ENCODE measurements at places on chromosomes 3 and 15.

- peak; percentile 9 for DNase-seq
Observed at GRCh38 chr3:124818398-124819091, 68.6 kb downstream of the ITGB5 start.

DNA sequence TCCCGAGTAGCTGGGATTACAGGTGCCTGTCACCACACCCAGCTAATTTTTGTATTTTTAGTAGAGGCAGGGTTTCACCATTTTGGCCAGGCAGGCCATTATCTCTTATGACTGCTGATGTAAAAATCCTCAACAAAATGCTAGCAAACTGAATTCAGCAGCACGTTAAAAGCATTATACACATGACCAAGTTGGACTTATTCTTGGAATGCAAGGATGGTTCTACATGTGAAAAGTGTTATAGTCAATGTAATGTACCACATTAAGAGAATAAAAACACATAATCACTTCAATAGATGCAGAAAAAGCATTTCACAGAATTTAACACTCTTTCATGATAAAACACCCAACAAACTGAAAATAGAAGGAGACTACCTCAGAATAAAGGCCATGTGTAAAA is 20.2 kb downstream of the RNF13 start:
- no peak for DNase-seq

- no peak for DNase-seq
Observed at GRCh38 chr3:34005886-34006285, 207.5 kb downstream of the PDCD6IP start.

GRCh38 chr3:179027326-179027900 is 44.2 kb downstream of the ZMAT3 start:
- no peak for DNase-seq

DNA sequence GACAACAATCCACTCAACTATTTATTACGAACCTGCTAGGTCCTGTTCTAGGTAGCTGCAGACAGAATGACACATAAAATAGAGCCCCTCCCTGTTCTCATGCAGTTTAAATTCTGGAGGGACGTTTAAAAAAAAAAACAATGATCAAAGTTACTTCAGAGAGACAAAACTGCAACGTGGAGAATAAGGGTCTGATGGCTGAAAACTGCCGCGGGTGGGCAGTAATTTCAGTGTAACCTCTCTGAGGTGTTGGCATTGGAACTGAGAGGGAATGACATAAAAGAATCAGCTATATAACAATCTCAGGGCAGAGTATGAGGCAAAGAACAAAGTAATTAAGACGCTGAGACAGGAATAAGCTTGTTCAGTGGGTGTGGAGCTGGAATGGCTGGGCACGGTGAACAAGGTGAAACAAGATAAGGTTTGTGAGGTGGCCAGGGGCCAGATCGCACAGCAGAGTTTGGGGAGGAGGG is 19.5 kb downstream of the TBL1XR1 start:
- no peak for DNase-seq

DNA sequence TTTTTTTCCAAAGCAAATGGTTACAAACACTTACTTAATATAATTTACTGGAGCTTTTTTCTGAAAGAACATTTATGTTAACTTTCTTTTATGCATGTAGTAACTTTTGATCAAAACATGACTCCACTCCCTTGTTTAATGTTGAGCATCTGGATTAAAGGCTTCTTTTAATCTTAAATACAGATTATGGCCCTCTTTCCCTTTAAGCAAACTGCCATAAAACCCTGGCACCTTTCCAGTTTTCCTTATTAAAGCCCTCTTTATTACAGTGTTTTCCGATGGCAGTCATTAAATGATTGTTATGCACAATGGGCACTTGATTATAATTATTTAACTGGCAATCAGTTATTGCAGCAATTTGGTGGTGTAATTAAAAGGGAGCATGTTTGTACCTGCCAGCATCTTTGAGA is 167.0 kb downstream of the VGLL4 start:
- peak; percentile 81 for DNase-seq

GRCh38 chr3:108209579-108209978 is 12.6 kb downstream of the IFT57 start:
- no peak for DNase-seq

DNA sequence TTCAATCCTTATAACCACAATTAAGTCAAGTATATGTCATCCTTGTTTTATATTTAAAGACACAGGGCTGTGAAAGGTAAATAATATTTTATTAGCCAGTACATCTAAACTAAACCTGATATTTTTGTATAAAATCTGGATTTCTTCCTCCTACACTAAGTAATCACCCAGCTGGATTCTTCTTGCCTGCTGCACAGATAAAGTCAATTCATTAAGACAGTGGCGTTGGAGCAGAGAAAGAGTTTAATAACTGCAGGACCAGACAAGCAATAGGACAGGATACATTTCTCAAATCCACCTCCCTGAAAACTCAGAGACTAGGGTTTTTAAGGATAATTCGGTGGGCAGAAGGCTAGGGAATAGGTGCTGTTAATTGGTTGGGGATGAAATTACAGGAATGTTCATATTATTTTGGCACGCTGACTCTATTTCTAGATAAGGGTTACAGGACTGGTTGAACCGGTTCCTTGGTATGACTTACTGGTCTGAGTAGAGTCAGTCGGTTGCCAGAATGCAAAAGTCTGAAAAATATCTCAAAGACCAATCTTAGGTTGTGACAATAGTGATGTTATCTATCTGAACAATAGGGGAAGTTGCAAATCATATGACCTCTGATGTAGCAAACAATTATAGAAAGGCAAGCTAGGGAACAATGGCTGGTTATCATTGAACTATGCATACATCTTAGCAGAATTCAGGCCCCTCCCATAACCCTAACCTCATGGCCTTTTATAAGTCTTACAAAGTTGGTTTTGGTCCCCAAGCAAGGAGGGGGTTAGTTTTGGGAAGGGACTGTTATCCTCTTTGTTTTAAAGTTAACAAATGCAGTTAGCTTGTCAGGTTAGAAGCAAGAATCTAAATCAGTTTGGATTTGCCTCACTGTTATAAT is 244.8 kb downstream of the ALCAM start:
- no peak for DNase-seq

- DNase-seq: peak; percentile 98
Observed at GRCh38 chr15:73950831-73951561, 24.7 kb downstream of the LOXL1 start.

DNA sequence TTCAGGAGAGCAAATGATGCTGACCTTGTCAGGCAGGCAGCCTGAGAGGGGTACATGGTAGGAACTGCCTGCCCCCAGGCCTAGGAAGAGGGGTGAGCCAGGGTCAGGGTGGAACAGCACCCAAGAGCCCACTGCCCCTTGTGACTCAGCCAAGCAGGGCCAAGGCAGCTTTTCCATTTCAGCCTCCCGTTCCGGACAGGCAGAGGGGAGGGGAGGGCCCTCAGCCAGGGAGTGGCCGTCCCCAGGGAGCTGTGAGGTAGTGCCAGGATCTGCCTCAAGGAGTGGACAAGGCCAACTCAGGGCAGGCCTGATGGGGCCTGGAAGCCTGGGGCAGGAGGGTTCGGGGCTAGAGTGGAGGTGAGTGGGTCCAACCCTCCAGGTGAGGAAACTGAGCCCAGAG is 5.1 kb upstream of the ANKRD63 start:
- DNase-seq: no peak

DNA sequence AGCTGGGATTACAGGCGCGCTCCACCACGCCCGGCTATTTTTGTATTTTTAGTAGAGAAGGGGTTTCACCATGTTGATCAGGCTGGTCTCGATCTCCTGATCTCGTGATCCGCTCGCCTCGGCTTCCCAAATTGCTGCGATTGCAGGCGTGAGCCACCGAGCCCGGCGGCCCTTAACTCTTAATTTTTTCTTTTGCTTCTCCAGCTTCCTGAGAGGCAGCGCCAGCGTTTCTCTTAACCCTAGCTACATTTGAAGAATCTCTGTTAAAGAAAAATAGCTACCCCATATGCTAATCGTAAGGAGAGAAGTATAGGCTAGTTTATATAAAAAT is 465 bp upstream of the GK5 start:
- no peak for DNase-seq

DNA sequence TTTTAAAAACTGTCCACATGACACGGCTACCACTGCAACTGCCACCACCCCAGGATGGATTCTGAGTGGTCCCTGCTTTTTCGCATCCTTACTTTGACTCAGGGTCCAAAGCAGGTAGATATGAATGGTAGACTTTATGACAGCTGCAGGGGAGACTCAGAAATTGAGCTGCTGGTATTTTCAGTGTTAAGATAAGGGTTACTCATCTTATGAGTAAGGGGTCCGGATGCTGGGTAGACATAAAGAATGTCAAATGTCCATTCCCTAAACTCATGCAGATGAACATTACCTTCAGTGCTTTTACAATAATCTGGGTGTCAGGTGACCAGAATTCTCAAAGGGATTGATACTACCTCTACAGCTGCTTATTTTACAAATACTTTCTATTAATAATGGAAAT is 25.9 kb upstream of the BBX start:
- no peak for DNase-seq

GRCh38 chr3:13141991-13142412 is 68.8 kb upstream of the IQSEC1 start:
- DNase-seq: no peak

DNA sequence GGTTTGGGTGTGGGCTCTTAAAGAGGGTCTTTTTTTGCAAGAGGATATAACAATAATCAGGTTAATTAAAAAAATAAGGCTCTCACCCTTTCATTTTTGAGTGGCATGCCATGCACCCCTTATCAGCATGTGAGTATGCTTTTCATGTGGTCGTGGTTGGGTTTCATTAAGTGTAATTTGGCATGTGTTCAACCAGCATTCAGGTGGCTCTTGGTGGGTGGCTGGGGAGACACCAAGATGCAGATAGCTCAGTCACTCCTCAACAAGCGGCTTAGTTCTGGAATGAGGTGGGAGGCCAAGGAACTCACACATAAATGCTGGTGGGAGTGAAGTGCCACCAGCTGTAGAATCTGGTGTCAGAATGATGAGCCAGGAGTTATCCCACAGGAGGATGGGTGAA is 66.8 kb downstream of the FLNB start:
- DNase-seq: no peak

DNA sequence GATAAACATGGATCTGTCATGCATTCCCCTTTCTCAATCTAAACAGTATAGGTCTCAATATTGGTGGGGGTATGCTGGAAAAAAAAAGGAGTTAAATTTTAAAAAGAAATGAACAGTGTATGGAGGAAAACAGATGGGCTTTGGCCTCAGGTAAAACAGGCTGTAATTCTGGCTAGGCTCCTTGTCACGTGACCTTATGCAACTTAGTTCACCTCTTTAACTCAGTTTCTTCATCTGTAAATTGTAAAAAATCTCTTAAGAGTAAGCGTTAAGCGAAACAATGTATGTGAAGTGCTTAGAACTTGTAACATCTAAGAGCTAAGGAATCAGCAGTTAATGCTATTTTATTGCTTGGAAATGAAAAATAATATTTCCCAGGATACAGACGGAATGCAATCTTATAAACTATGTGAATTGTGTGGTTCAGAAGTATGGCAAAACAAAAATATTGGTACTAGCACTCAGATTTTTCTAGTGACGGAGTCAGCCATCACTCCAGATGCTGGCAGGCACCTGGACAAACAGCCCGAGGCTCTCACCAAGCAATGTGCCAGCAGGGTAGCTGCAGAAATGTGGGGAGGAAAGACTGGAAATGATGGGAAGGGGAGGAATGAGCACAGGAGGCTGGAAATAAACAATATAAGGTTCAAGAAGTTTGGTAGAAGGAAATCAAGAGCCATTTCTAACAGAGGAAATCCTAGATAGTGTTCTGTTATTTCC is 172.8 kb downstream of the USP13 start:
- DNase-seq: no peak

DNA sequence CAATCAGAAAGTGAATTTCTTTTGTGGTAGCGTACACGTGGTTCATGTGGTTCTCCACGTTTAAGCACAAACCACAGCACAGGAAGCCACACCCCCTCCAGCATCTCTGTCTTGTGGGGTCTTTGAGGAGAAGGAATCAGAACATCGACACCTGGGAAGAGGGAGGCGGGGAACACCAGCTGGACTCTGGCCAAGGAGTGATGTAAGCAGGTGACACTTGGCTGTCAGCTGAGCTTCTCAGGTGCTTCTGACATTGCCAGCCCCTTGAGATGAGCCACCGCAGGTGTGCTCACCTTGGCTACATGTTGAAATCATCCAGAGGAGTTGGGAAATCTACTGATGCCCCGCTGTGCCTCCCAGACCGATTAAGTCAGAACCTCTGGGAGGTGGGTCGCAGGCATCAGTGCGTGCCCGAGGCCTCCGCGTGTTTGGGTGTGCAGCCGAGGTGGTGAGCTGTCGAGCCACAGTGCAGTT is 85.0 kb downstream of the FAM81A start:
- DNase-seq: no peak

- DNase-seq: no peak
Observed at GRCh38 chr3:157082305-157082982, 77.5 kb downstream of the CCNL1 start.

GRCh38 chr15:60381148-60381788 is 16.5 kb downstream of the ANXA2 start:
- DNase-seq: no peak

GRCh38 chr15:72991026-72991425 is 61.2 kb upstream of the NEO1 start:
- DNase-seq: no peak

DNA sequence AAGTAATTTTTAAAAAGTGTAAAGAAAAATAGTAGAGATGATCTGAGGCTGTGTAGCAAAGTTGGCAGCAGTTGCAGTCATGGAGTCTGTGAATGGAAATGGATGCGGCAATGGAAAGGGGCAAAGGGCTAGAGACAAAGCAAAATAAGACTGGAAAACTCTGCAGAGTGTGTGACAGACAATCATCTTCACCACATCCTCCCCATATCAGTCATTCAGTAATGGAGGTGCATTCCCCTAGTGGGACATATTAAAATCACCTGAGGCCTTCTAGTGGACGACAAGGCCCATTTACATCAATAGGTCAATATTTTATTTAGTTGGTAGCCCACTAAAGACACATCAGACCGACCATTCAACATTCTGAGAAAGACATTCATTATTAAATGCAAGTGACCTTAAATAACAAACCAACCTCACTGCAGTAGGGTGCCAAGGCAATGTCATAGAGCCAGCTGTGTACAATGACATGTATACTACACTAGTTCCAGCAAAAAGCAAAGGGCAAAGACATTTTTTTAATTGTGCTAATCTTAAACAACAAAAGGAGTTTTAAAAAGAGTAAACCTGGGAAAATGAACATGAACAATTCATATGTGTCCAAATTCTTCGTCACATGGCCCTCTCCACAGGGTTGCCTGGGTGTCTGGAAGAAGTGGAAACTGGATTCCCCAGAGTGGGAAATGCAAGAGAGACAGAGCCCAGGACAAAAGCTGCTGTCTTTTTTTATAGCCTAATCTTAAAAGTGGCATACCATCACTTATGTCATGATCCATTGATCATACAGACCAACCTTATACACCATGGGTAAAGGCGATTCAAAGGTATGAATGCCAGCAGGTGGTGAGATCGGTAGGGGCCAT is 15.6 kb upstream of the RAP2B start:
- DNase-seq: no peak
